ENCODE measurements at places on chromosomes 5 and 9.

DNA sequence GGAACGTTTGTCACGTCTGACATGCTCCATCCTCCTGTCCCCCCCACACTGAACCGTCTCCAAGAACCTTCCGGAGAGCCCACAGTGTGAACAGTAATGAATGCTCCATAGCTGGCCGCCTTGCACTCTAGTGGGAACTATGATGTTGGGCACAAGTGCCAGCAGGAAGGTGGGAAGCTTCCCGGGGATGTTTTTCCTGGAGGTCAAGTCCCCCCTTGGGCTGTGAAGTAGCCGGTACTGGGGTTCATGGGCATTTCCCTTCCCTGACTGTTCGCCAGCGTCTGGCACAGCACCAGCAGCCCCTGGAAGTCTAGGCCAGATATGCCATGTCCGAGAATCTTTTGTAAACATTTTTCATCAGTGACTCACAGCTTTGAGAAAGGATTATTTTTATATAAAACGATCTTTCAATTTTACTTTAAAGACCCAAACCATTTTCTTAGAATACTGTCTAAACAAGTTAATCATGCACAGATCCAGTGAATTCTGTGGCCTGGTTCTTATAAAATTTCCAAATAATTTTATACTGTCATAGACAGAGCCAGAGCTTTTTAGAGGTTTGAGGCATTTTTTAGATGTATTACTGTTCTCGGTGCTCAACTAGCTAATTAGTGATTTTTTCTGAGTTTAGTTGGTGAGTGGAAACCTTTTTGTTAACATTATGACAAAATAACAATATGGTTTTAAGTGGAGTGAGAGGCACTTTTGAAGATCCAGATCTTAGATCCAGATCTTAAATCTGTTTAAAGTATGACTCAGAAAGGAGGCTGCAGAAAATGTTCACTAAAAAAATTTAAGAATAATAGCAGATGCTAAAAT is 11.6 kb downstream of the ABL1 start:
- no peak for DNase-seq

DNA sequence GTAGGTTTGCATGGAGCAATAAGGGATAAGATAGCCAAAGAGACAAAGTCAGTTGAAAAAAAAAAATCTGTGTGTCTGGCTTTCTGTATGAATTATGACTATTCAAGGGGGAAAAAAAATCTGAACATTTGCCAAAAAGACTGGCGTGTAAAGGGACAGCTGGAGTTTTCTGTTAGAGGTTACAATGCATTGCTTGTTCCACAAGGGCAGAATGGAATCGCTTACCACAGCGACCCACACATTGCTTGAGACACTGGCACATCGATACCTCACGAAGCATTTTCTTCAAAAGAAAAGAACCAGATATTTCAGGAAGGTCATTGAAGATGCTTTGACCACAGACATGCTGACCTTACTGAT is 327.8 kb downstream of the TMEM167A start:
- DNase-seq, result peak; percentile 40

- no peak for DNase-seq
Observed at GRCh38 chr9:38355517-38356120, 36.9 kb upstream of the ALDH1B1 start.

- DNase-seq, result no peak
Observed at GRCh38 chr5:78495800-78496199, 135.4 kb downstream of the SCAMP1 start.

Measured in NCI-H446 treated with DMSO at 0.1 percent for 48 hours (cell line).